ENCODE measurements at places on chromosomes 7 and 10. TPM values are rescaled to one million over a fixed set of nuclear protein-coding genes. Genes with fewer than 3 reads are reported as not detected.

- DNase-seq: no peak
Measured at GRCh38 chr7:101205901-101206664, 5.2 kb upstream of the MOGAT3 start.

LRRC72 gene
- not detected for total RNA-seq

DNA sequence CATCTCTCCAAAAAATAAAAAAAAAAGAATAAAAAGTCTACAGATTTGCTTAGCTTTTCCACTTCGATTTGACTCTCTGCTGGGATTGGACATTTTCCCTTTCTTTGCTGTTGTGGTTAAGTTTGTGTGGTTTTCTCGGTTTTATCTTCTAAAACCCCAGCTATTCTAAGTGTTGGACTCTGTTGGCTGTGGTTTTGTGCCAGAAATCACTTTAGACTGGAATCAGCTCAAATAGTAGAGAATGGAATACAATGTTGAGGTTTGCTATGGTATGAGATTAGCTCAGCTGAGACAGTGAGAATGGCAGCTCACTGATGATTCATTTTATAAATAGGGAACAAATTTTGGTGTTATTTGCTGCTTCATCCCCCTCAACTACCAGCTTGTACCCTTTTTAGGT, 116.0 kb downstream of the BUB3 start:
- no peak for DNase-seq

GRCh38 chr7:75642810-75643486, 95.8 kb downstream of the HIP1 start:
- no peak for DNase-seq

GRCh38 chr7:107212725-107213124, 43.9 kb downstream of the HBP1 start:
- DNase-seq: no peak

DNA sequence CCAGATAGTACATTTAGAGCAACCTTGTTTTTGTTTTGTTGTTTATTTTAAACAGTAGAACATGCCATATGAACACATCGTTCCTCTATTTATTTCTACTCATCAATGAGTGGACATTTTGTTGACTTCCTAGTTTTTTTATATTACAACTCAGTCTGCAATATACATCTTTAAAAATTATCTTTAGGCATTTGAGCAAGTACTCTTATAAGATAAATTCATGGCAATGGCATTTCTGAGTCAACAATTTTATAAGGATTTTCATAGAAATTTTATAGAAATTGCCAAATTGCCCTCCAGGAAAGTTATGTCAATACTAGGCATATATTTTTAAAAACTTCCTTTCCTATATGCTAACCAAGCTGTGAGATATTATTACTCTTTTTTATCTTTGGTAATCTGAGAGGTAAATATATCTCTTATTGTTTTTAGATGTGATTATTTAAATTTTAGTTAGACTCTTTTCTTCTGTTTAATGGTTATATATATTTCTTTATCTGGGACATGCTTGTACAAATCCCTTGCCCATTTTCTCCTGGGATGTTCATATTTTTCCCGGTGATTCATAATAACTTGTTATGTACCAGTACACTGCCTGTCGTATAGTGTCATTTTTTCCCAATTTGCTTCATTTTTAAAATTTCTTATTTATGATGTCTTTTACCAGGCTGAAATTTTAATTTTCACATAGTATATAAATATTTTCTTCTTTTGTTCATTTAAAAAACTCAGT, 50.5 kb downstream of the FZD1 start:
- DNase-seq: no peak

MUC12 gene
- total RNA-seq: 2.9 TPM

DNA sequence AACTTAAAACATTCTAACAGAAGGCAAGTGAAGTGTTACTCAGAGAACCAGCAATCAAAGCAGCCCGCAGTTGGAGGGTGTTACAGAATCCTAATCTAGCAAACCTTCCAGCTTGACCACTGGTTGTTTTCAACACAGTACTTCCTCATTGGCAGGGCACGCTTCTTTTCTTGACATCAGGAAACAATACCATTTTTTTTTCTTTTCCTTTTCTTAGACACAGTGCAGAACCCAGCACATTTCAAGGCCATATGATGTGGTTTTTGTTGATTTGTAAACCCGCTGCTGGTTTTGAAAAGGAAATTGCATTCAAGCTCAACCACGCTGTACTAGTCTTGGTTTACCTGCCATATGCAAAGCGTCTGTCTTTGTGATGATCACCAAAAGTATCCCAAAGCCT, 33.4 kb downstream of the RHOBTB1 start:
- peak; percentile 42 for DNase-seq

NEUROG3 gene
- total RNA-seq: 0.48 TPM

DNA sequence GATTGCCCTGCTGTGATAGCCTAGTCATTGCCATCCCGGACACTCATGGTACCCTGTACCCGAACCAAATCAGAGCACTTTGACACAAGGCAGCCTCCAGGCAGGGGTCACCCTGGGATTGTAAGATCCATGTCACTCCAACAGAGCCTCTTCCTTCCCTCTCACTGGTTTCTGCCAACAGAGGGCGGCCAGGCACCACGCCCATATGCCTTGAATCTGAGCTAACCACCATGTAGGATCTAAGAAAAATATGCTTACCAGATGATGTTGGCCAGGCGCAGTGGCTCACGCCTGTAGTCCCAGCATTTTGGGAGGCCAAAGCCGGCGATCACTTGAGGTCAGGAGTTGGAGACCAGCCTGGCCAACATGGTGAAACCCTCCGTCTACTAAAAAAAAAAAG, 389.2 kb upstream of the KLF6 start:
- DNase-seq: no peak

DNA sequence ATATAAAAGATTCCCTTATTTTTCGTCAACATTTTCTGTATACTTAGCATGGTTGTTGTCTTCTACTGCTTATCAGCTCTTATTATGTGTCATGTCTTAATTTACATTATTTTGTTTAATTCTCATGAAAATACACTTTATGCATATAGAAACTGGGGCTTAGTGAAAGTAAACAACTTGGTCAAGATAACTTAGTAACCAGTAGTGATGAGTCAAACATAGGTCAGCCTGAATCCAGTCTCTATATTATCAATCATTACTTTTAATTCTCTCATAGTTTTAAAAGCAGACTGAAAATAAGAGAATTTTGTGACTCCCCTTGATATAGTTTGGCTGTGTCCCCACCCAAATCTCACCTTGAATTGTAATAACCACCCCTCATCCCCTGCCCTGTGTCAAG, 119.6 kb upstream of the TPK1 start:
- DNase-seq: no peak

All from umbilical cord (tissue), 2 donors.